ENCODE measurements at places on chromosomes 7 and 10.

- DNase-seq, result no peak
Measured at GRCh38 chr7:128830231-128831177, at the start of gene FLNC. FLNC (plus strand) TSS chr7:128830406; CDS start chr7:128830638, 232 bp downstream.

DNA sequence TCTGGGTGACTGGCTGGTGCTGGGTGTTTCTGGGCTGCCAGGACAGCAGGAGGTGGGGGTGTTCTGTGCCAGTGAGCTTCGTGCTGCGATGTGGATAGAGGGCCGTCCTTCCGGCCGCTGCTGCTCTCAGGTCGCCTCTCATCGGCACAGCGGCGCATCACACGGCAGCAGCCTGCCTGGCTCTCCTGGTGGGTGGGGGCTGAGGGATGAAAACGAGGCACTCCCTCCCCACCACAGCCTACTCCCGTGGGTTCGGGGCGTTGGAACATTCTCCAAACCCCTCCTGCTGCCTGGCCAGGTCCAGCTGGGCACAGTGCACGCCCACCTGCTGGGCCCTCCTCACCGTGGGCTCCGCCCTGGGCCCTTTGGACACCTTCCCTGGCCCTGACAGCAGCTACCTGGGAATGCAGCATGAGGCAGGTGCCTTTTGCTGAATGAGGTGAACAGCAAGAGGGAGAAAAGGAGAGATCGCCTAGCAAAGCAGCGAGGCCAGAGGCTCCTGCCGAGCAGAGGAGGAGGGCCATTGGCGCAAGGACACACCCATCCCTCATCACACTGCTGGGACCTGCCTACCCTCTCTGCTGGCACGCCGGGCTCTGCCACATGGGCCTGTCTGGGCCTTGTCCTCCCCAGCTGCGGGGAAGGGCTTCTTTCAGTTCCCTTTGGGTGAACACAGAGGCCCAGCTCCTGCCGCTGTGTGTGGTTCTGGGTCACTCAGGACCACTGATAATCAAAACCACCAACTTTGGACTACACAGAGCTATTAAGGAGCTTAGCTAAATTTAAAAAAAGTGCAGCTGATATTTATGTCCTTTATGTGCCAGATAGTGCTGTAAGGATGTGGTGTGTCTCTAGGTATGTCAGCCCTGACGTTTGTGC is 33.4 kb downstream of the INPP5A start:
- no peak for DNase-seq

DNA sequence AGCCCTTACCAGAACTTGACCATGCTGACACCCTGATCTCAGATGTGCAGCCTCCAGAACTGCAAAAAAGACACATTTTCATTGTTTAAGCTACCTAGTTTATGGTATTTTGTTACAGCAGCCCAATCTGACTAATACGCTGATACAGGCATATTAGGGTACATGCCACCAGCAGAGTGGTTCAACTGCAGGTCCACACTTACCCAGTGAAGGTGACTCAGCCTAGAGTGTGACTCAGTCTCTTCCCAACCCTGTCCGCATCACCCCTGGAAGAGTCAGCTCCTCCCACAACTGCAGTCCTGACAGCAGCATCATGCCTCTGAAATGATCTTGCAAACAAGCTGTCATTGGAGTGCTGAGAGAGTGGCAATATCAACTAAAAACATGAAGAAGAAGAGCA is 30.8 kb upstream of the GOT1 start:
- no peak for DNase-seq

DNA sequence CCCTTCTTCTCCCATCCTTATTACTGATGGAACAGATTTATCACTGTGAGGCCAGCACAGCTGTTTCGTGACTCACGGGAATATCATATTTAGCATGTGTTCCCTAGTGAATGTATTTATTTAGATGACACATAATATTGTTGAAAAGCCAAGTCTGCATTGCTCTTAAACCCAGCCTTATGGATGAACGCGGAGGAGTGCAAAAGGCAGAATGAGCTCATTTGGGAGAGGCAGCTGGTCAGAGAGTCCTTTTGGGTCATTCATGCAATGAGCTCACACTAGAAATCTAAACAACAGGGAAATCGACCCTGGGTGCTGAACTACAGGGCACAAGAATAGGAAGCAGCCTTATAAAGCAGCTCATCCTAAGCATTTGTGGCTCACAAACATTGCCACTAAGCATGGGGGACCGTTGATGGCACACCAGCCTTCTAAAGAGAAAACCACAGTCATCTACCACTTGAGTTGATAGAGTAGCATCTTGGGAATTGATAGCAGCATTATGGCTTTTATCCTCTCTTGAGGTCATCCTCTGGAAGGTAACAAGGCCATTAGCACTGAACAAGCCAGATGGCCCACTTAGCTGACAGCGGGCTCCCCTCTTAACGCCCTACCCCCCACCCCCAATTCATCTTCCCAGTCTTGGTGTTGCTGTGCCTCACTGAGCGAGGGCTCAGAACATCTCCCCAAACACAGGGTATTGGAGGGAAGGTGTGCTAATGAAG is 32.9 kb upstream of the SDK1 start:
- DNase-seq, result no peak

DNA sequence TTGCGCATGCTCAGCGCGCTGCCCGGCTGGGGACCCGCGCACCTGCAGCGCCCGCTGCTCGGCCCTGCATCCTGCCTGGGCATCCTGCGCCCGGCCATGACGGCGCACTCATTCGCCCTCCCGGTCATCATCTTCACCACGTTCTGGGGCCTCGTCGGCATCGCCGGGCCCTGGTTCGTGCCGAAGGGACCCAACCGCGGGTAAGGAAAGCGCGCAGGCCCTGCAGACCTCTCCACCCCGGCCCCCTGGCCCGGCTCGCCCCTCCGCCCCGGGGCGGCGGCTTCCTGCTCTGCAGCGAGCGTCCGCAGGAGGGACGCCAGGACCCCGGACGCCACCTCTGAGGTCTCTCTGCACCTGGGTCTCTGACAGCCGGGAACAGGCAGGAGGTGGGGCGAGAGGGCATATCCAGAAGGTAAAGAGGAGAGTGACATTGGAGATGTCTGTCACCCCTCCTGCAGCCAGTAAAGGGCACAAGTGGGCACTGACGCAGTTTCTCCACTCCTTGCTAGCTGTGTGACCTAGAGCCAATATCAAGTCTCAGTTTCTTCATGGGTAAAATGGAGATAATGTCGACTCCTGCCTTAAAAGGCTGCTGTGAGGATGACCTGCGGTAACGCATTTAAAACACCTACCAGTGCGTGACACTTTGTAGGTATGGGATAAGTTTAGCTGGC is 338 bp downstream of the ATP6V0E2 start:
- no peak for DNase-seq

- DNase-seq, result no peak
Measured at GRCh38 chr7:142808461-142808801, 37.7 kb downstream of the PRSS2 start.

DNA sequence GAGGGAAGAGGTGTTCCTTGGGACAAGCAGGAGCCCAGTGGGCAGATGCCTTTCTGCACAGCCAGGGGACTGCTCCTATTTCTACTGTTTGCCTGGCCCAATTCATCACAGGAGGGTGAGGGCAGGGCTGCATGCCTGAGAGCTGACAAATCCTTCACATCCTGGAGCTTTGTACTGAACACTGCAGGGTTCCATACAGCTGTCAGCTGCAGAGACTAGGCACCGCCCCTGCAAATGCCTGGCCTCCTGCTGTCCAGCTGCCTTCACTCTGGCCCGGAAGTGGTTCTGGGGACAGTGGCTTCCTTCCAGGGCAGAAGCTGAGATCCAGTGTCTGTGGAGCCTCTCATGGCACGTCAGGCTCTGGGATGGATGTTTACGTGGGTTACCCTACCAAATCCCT is 470.7 kb downstream of the DNAJB6 start:
- no peak for DNase-seq

GRCh38 chr7:95901006-95901405 is 128.7 kb downstream of the DYNC1I1 start:
- no peak for DNase-seq

- no peak for DNase-seq
Measured at GRCh38 chr10:103990121-103990520, 23.2 kb downstream of the SLK start.

DNA sequence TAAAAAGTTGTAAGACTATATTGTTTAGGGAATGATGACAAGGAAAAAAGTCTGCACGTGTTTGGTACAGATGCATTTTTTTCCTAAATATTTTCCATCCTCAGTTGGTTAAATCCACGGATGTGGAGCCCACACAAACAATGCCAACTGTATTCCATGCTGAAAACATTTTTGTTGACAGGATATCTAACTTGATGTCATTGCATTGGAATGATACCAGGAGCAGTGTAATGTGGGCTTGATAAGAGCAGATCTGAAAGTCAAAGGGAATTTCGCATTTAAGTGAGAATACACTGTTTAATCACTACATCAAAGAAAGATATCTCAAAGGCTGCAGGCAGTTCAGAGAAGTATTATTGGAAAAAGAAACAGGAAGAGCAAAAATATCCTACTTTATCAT is 49.5 kb upstream of the TMEM140 start:
- DNase-seq, result no peak

DNA sequence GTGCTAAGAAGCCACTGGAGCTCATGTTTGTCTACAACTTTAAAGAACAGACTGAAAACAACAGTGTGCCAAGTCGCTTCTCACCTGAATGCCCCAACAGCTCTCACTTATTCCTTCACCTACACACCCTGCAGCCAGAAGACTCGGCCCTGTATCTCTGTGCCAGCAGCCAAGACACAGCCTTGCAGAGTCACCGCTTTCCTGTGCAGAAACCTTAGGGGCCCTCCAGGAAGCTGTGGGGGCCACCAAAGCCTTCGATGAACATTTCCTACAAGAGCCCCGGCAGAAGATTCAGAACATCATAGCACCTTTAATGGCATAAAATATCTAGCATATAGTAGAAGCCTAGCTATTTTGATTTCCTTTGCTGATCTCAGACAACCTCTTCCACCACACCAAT is 88.0 kb upstream of the PRSS58 start:
- DNase-seq, result no peak

GRCh38 chr10:61655335-61655851 is 7.3 kb upstream of the CABCOCO1 start:
- no peak for DNase-seq

- DNase-seq, result peak; percentile 75
Measured at GRCh38 chr7:148527717-148528168, 62.8 kb upstream of the C7orf33 start.

DNA sequence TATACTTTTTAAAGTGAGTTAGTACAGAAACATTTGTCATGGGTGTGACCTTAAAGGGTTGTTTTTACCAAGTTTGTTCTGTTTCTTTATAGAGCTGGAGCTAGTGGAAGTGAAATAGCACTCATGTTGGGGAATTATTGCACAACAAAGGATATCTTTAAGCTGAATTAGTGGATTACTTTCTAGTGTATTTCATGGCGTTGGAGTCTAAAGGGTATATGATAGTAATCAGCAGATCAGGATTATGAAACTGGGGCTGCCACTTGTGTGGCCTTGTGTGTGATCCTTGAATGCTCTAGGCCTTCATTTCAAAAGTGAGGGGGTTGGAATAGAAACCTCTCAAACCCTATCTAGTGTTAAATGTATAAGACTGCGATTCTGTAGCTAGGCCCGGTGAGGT is 123.6 kb downstream of the LYZL1 start:
- no peak for DNase-seq

DNA sequence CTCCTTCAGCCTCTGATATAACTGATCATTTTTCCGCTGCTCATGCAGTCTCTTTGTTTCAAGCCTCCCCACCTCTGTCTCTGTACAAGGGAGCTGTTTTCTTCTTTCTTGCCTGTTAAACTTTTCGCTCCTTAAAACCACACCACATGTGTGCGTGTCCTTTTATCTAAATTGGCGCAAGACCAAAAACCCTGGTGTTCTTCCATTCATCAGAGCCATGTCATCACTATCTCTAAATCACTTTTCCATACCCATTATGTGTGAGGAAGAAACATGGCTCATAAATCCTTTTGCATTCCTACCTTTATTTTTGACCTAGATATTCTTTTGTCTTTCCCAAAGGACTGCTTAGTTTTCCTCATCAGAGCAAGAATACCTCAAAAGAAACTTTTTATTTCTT is 239.0 kb upstream of the IMMP2L start:
- DNase-seq, result no peak

GRCh38 chr7:140534743-140535142 is 55.4 kb upstream of the MKRN1 start:
- DNase-seq, result no peak

GRCh38 chr10:86393862-86394455 is 27.4 kb upstream of the GRID1 start:
- DNase-seq, result no peak

DNA sequence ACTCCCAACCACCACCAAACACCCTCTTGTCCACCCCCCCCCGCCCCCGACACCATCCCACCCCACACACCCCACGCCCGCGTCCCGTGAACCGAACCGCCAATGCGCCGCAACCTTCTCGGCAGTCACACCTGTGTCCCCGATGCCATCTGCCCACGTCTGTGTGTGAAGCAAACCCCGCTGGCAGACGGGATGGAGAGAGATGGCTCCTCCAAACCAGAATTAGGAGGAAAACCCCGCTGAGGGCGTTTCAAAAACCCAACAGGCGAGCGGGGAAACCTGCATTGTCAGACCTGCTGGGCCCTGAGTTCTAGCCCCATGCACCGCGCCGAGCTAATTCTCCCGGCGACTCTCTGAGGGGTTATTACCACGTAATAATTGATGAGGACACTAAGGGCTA is 28.6 kb upstream of the KCNK18 start:
- no peak for DNase-seq

DNA sequence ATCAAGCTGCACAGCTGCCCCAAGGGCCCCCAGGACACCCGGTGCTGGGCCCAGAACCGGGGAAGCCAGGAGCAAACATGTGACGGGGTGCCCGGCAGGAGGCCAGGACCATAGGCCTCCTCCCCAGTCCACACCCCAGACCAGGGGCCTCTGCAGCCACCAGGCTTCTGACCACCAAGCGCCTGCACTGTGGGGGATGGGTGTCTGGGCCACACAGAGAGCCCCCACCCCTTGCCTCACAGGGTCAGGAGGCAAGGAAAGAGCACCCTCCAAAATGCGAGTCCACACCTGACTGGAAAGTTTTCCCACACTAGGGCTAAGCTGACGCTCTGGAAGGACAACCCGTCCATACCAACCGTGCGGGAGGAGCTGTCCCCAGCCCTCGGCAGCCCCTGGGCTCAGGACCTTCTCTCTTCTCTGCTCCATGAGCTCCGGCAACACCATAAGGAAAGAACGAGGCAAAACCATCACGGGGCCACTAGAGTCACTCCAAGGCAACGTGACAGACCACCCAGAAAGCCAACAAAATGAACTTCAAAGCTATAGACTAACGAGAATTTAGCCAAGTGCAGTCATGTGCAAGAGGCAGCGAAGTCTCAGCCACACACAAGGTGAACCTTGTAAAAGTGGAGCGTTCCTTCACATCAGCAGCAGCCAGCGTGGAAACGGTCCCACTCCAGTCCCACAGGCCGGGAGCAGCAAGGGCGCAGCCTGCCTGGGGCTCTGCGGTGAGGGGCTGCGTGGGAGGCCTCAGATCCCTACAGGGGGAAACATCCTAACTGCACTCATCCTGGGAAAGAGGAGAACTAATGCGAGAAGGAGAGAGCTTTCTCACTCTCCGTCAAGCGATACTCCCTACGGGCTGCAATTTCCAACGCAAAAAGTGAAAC is 5.1 kb downstream of the STK32C start:
- no peak for DNase-seq

- DNase-seq, result no peak
Measured at GRCh38 chr10:5614155-5614721, 52.2 kb downstream of the ASB13 start.
